GM03348 (cell line): ENCODE measurements at places on chromosomes 12 and 14.

- DNase-seq, result no peak
These were observed 4.0 kb downstream of the FAM222A start for GRCh38 chr12:109717390-109718357.

GRCh38 chr12:110316861-110317260 lies 35.8 kb downstream of the ATP2A2 start:
- peak; percentile 68 for DNase-seq

- DNase-seq, result peak; percentile 73
These were observed 1.6 kb upstream of the C1R start for GRCh38 chr12:7093892-7094291.

DNA sequence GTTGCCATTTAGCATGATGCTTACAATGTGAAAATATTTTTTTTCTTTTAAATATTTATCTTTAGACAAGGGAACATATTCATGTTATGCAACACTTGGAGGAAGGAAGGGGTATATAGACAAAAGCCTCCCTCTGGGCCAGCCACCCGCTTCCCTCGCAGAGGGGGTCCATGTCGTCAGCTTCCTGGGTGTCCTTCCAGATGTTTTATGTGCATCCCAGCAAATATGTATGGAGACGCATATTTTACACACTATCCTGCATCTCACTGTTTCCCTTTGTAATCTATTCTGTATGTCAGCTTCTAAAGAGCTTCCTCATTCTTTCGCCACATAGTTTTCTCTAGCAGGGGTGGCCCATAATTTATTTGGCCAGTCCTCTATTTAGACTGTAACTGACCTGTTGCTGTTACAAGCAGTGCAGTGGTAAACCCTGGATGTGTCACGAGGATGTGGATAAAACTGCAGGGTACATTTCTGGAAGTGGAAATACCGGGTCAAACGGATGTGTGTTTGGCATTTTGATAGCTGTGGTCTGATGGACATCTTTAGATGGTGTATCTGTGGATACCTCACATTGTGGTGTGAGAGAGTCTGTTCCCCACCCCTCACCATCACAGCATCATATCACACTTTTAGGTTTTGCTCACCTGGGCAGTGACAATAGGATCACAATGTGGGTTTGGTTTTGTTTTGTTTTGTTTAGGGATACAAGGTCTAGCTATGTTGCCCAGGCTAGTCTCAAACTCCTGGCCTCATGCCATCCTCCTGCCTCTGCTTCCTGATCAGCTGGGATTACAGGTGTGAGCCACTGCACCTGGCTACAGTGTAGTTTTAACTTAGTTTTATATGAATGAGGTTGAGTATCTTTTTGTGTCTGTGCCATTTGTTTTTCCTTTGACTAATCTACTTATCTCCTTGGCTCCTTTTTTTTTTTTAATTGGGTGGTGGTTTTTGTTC lies 31.6 kb downstream of the FAM222A start:
- no peak for DNase-seq

- DNase-seq, result no peak
These were observed 1035.5 kb downstream of the FSCB start for GRCh38 chr14:43471595-43471994.

DNA sequence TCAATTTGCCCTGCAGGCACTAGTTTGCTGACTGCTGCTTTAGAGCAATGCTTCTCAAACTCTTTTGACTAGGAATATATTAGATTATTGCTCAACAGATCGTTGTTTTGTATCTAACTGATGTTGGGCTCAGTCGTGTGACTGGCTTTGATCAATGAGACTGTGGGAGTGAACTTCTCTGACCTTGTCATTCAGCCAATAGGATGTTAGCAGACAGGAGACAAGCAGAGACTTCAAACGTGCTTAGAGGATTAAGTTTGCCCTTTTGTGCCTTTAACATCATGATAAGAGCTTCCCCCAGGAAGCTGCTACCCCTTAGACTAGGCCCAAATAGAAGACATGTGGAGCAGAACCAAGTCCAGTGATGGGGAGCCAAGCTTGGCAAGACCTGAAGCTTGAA lies 76.7 kb upstream of the ELK3 start:
- DNase-seq, result no peak

DNA sequence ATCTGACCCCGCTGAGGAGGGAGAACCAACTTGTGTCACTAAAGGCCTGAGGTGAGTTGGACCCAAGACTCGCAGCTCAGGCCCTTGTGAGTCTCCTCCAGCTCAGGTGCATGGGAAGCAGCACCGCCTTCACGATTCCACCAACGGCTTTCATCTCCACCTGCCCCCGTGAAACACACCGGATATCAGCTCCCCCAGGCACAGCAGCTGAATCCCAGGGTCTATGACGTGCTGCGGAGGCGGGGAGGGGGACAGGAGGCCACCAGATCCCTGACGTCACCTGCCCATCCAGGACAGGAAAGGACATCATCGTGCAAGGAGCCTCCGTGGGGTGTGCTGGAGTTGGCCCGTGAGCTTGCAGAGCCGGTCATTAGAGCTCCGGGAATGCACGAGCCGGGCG lies 18.5 kb upstream of the SFSWAP start:
- no peak for DNase-seq

GRCh38 chr12:613996-614395 lies 49.2 kb downstream of the NINJ2 start:
- DNase-seq, result no peak

- DNase-seq, result no peak
These were observed 35.2 kb upstream of the FOXN3 start for GRCh38 chr14:89452281-89452680.

DNA sequence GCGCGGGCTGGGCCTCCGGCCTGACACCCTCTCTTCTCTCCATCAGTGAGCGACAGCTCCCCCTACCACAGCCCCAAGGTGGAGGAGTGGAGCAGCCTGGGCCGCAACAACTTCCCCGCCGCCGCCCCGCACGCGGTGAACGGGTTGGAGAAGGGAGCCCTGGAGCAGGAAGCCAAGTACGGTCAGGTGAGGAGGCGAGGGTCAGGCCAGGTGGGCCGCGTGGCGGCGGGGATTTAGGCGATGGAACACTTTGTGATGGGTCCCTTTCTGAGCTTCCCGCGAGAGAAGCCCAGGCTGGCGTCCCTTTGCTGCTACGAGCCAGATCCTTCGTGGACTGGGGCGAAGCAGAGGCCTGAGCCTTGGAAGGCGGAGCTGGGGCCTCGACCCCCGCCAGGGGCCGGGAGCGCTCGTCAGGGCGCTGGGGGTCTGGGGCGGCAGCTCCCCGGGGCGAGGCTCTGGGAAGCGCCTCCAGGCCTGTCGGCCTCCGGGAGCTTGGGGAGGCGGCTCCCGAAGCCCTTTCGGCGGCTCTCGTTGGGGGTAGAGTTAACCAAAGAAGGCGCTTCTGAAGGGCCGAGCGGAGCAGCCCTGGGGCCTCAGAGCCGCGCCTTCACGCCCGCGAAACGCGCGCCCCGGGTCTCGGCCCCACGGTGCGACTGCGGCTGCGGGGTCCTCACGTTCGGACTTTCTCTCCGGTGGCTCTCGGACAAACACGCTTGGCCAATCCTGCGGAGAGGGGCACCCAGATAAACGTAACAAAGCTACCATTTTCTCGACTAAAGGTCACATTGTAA lies 5.0 kb downstream of the PAX9 start:
- DNase-seq, result no peak

GRCh38 chr14:87160989-87161388 lies 832.0 kb downstream of the GALC start:
- DNase-seq, result peak; percentile 20

DNA sequence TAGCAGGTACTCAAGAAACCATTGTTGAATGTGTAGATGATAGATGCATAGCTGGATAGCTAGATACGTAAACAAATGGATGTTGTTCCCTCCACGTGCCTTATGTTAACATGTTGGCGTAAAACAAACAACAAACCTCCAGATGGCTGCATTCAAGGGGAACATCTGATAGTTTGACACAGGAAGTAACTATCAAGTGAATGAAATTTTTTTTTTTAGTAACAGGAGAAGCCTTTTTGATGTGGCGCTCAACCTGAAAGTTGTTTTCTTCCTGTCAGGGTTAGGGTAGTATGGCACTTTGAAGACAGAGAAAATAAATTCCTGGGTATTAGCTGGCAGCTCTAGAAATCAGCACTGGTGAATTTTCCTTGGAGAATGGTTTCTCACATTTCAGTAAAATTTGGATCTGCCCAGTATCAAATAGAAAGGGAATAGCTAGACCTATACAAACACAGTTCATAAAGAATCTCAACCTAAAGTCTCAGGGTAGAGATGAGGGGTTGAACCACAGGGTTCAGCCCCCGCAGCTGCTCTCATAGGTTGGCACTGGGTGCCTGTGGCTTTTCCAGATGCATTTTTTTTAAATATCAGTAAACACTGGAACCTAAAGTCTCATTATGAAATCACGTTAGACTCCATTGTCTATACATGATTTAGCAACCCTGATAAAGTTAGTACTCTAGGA lies 18.8 kb upstream of the RAP1B start:
- no peak for DNase-seq

GRCh38 chr12:75814851-75815754 lies 216.5 kb downstream of the PHLDA1 start:
- peak; percentile 84 for DNase-seq

DNA sequence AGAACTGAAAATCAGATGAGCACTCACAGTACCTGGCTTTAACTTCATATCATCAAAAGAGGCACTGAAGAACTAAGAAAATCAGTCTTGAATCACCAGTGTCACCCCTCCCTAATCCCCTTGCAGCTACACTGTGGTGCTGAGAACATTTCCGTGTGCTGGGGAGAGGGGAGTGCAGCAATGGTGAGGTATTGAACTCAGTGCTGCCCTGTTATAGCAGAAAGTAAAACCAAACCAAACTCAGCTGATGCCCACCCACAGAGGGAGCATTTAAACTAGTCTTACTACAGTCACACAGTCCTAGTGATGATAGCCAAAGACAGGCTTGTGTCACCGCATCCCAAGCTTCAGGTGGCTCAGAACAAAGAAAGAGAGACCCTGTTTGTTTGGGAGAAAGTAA lies 122.1 kb downstream of the CPNE8 start:
- DNase-seq, result no peak

- peak; percentile 80 for DNase-seq
These were observed 60.6 kb downstream of the SLC25A47 start for GRCh38 chr14:100383727-100384158.

DNA sequence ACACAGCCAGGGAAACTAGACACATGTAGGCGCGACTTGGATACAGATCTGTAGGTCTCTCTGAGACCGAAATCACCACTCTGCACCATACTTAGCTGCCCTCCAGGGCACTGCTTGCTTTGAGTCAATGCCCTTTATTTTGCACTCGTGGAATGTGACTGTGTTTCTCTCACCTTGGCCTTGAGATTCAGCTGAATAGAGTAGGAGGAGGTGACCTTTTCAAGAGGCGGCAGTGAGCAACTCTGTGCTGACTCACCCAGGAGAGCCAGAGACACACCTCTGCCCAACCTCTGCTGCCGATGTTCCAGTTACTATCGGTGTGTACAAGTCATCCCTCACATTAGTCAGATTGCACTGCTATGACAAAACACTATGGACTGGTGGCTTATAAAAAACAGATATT lies 583.4 kb downstream of the VRK1 start:
- no peak for DNase-seq

GRCh38 chr12:52660934-52661499 lies 9.0 kb upstream of the KRT2 start:
- no peak for DNase-seq

DNA sequence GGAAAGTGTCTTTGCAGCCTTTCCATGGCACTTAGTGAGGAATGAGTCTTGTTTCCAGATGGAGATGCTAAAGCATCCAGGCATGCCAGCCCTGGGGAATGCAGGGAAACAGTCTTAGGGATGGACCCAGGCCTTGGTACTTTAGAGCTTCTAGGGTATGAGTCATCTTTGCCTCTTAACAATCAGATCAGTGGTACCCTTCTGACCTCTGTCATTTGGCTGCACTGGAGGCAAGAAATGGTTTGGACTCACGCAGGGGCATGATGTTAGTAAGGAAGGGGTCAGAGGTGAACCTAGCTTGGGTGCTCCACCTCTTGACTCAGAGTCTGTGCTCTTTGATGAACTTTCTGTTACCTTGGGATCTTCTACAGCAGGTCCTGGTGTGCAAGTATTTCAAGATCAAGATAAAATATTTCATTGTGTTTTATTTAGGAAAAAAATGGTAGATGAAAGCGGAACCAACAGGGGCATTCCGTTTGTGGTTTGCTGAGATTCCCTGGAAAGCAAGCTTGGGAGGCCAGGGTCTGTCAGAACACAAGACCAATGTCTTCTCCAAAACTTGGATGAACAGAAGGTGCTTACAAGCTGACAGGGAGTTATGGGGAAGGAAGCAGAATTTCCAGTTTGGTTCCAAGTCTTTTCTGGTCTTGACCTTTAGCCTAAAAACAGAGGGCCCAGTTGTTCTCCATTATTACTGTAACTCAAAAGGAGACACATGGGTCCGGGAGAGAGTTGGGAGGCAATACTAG lies 216.2 kb downstream of the ZFP36L1 start:
- peak; percentile 57 for DNase-seq

- DNase-seq, result no peak
These were observed 4.9 kb downstream of the ST8SIA1 start for GRCh38 chr12:22329621-22330020.

DNA sequence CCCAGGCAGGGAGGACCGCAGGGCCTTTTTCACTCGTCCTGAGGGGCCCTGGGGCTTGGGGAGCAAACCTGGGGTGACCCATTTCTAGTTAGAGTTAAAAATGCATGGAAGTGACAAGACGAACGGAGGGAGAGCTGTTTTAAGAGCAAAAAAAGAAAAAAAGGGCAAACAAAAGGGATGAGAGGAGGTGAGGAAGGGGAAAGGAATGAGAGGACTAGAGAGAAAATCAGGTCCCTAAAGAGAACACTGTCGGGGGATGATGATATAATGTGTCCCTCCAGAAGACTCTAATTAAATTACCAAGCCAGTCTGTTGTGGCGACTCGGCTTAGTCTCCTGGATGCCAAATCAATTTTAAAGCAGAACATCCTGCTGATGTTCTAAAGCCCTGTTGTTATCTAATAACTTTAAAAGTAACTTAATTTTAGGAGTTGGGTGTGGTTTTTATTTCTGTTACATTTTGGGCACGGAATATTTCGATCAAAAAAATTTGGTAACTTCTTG lies 1.1 kb downstream of the ANO6 start:
- no peak for DNase-seq

GRCh38 chr12:91138337-91138920 lies 27.1 kb upstream of the LUM start:
- DNase-seq, result no peak
